ENCODE measurements at places on chromosomes 6 and 20. TPM values are rescaled to one million over a fixed set of nuclear protein-coding genes. Genes with fewer than 3 reads are reported as not detected.
A peak's percentile ranks its signal among the peaks of the same experiment; 100 is the strongest.

- no peak for DNase-seq
- H3K4me3 ChIP-seq, result no peak overlapping the region
- H3K27me3 ChIP-seq, result no peaks in the 10 kb centered on the region
- no peak overlapping the region for H3K27ac ChIP-seq
- H3K36me3 ChIP-seq, result no peaks in the 10 kb centered on the region
These were observed 81.1 kb upstream of the PIM1 start for GRCh38 chr6:37088897-37089296.

PRR18 gene
- total RNA-seq, result 0.29 TPM

DNA sequence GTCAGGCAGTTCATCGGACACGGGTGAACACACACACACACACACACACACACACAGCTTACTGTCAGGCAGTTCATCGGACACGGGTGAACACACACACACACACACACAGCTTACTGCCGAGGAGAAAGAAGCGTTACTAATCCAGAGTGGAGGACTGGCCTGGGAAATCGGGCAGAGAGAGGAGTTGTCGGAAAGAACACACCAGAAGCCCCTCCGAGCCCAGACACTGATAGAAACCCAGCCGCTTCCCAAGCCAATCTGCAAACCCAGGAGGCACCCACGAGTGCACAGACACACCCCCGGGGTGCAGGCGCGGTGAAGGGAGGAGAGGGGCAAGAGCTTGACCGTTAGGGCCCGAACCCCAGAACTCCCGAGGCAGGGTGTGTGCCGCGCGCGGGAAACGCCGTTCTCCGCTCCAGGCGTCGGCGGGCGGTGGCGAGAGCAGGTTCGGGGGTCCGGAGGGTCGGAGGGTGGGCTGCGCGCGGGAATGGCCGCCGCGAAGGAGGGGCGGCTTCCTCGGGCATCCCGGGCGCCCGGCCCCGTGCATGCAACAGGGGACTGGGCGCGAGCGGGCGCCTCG, 636 bp downstream of the ELOVL2 start:
- H3K27ac ChIP-seq, result no peak overlapping the region
- DNase-seq, result peak; percentile 84
- no peaks in the 10 kb centered on the region for H3K36me3 ChIP-seq
- H3K27me3 ChIP-seq, result peaks cover 71% of the 10 kb centered on the region

- H3K4me1 ChIP-seq, result peaks cover 37% of the 10 kb centered on the region
- no peaks in the 10 kb centered on the region for H3K27me3 ChIP-seq
- peak; percentile 93 for DNase-seq
- H3K4me3 ChIP-seq, result no peak overlapping the region
These were observed 91.0 kb downstream of the UNC5CL start for GRCh38 chr6:40947876-40948526.

DNA sequence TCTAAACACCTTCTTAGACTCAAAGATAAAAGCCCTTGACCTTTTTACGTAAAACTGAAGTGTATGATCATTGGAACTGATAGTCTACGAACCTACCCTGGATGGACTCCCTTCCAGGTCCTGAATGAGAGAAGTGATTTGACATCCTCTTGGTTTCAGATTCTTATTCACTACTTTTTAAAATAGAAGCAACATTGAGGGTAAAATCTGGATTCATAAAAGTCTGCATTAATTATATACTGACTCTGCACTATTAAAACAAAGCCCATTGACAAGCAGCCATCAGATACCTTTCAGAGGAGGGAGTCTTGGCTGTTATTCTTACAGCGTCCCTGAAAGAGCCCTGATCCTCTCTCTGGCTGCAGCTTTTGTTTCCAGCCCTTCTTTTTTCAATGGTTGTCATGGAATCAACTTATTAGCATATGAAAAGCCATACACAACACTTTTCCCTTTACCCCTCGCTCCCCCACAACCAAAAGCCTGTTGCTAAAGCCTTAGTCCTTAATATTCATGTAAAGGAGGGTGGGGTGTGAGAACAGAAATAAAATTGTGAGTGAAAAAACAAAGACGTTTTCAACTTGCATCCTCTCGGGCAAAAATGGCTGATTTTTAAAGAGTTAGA, 270.0 kb upstream of the MARCKS start:
- H3K4me3 ChIP-seq, result no peak overlapping the region
- no peak for DNase-seq
- no peaks in the 10 kb centered on the region for H3K27me3 ChIP-seq
- no peak overlapping the region for H3K27ac ChIP-seq

- H3K27ac ChIP-seq, result no peak overlapping the region
- H3K27me3 ChIP-seq, result no peaks in the 10 kb centered on the region
- peaks cover 8% of the 10 kb centered on the region for H3K4me1 ChIP-seq
- no peak overlapping the region for H3K4me3 ChIP-seq
These were observed 50.8 kb downstream of the OR2B2 start for GRCh38 chr6:27861276-27861840.

- no peaks in the 10 kb centered on the region for H3K27me3 ChIP-seq
- H3K4me1 ChIP-seq, result no peaks in the 10 kb centered on the region
- no peak for DNase-seq
- H3K36me3 ChIP-seq, result no peaks in the 10 kb centered on the region
- H3K4me3 ChIP-seq, result no peak overlapping the region
- H3K27ac ChIP-seq, result no peak overlapping the region
These were observed 20.2 kb downstream of the HLA-DRA start for GRCh38 chr6:32459781-32460424.

GRCh38 chr6:2244261-2245102, 923 bp downstream of the GMDS start:
- H3K36me3 ChIP-seq, result peaks cover 6% of the 10 kb centered on the region
- peak overlapping the region; percentile 99 for H3K4me3 ChIP-seq
- DNase-seq, result no peak
- H3K27ac ChIP-seq, result peak overlapping the region; percentile 59
- H3K27me3 ChIP-seq, result no peaks in the 10 kb centered on the region

IL17A gene
- not detected for total RNA-seq

PLA2G7 gene
- 0.36 TPM for total RNA-seq

DNA sequence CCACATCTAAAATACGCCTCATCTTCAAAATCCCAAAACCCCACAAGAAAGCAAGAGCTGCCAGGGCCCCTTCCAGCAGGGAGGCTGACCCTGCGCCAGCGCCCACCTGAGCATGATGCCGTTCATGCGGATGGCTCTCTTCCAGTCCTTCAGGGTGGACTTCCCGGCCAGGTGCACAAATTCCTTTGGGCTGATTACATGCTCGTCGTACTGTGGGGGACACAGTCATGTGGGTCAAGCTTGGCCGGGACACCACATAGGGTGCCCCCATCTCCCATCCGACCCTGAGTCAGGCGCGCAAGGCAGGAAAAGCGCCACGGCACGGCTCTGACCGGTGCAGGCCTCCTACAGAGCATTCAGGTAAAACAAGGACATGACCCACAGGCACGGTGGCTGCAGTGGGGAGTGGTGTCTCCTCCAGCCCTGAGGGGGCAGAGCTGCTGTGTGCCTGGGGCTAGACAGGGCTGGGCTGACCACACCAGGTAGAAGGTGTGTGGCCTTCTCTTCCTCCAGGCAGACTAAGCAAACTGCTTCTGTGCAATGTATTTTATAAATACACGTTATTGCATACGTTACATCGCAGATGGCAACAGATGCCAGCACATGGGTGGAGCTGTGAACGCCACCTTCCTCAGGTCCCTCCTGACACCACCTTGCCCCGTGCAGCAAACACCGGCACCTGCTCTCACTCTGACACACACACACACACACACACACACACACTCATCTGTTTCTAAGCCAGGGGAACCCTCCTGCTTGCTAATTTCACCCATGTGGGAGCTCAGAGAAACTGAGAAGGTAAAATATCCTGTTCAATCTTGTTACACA, 23.8 kb upstream of the HELZ2 start:
- no peak overlapping the region for H3K4me3 ChIP-seq
- DNase-seq, result peak; percentile 66
- H3K36me3 ChIP-seq, result peaks cover 43% of the 10 kb centered on the region
- H3K27ac ChIP-seq, result no peak overlapping the region
- no peaks in the 10 kb centered on the region for H3K27me3 ChIP-seq

GRCh38 chr6:75023634-75024033, 182.2 kb downstream of the COL12A1 start:
- H3K4me3 ChIP-seq, result no peak overlapping the region
- H3K27me3 ChIP-seq, result no peaks in the 10 kb centered on the region
- H3K36me3 ChIP-seq, result no peaks in the 10 kb centered on the region
- peak; percentile 22 for DNase-seq
- peaks cover 9% of the 10 kb centered on the region for H3K4me1 ChIP-seq
- peak overlapping the region; percentile 8 for H3K27ac ChIP-seq

EGFL8 gene
- total RNA-seq, result 0.36 TPM

- no peaks in the 10 kb centered on the region for H3K27me3 ChIP-seq
- no peaks in the 10 kb centered on the region for H3K36me3 ChIP-seq
- no peak for DNase-seq
- peaks cover 19% of the 10 kb centered on the region for H3K4me1 ChIP-seq
- peak overlapping the region; percentile 65 for H3K27ac ChIP-seq
These were observed 55.3 kb upstream of the BTN3A2 start for GRCh38 chr6:26309731-26310142.

DNA sequence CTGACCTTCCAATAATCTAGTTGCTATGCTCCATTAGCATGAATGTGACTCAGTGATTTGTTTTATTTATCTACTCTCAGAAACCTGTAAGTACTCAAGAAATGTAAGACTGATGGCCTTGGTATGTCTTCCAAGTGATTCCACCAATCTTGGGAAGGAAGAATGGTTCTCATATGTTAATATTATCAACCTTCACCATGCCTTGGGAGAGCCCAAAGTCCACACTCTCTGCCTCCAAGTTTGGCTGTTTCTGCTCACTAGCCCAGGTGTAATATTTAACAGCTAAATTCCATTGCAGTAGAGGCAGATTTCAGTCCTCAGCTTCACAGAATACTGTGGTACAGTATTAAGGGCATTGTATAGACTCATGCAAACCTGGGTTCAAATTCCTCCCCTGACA, 51.8 kb downstream of the CLIC5 start:
- H3K36me3 ChIP-seq, result no peaks in the 10 kb centered on the region
- H3K27me3 ChIP-seq, result no peaks in the 10 kb centered on the region
- H3K4me3 ChIP-seq, result no peak overlapping the region
- no peak overlapping the region for H3K27ac ChIP-seq
- peaks cover 9% of the 10 kb centered on the region for H3K4me1 ChIP-seq
- no peak for DNase-seq

- H3K4me1 ChIP-seq, result no peaks in the 10 kb centered on the region
- H3K27me3 ChIP-seq, result no peaks in the 10 kb centered on the region
- no peak for DNase-seq
- no peak overlapping the region for H3K4me3 ChIP-seq
- H3K36me3 ChIP-seq, result no peaks in the 10 kb centered on the region
These were observed 7.6 kb downstream of the GLO1 start for GRCh38 chr6:38695227-38695900.

PARD6B gene
- 0.72 TPM for total RNA-seq

- H3K4me1 ChIP-seq, result peaks cover 16% of the 10 kb centered on the region
- peak overlapping the region; percentile 89 for H3K27ac ChIP-seq
- H3K4me3 ChIP-seq, result no peak overlapping the region
- H3K36me3 ChIP-seq, result no peaks in the 10 kb centered on the region
These were observed 68.5 kb downstream of the LYRM4 start for GRCh38 chr6:5192135-5192794.

GRCh38 chr6:117974914-117975627, 68.0 kb downstream of the SLC35F1 start:
- no peak overlapping the region for H3K27ac ChIP-seq
- no peaks in the 10 kb centered on the region for H3K27me3 ChIP-seq
- H3K4me1 ChIP-seq, result no peaks in the 10 kb centered on the region
- no peaks in the 10 kb centered on the region for H3K36me3 ChIP-seq
- DNase-seq, result no peak
- no peak overlapping the region for H3K4me3 ChIP-seq

GRCh38 chr6:41159415-41160082, 3.4 kb downstream of the TREM2 start:
- no peak for DNase-seq
- H3K4me3 ChIP-seq, result no peak overlapping the region
- H3K27ac ChIP-seq, result no peak overlapping the region
- no peaks in the 10 kb centered on the region for H3K27me3 ChIP-seq
- no peaks in the 10 kb centered on the region for H3K36me3 ChIP-seq

KIFC1 gene
- 3.2 TPM for total RNA-seq

DNA sequence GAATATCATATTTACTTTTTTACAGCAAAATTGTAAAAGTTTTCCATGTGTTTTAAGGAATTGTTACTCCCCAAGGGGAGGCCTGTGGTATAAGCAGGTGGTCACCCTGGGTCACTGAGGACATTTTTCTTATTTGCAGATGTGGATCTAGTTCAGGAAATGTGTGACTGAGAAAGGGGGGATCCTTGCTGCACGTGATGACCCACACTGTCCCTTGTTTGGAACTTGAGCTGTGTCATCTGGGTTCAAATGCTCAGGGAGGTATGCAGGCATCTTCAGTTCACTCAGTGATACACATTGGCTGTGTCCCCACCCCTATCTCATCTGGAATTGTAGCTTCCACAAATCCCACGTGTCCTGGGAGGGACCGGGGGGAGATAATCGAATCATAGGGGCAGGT, 431.9 kb upstream of the CDH4 start:
- H3K27ac ChIP-seq, result no peak overlapping the region
- no peaks in the 10 kb centered on the region for H3K4me1 ChIP-seq
- H3K27me3 ChIP-seq, result no peaks in the 10 kb centered on the region
- no peak overlapping the region for H3K4me3 ChIP-seq
- no peak for DNase-seq

COL11A2 gene
- total RNA-seq, result 1.8 TPM

- peaks cover 29% of the 10 kb centered on the region for H3K27me3 ChIP-seq
- DNase-seq, result no peak
These were observed 25.3 kb upstream of the CHD6 start for GRCh38 chr20:41643504-41643938.
